Naive thymus-derived CD8-positive, alpha-beta T cell (primary cell): ENCODE measurements at places on chromosomes 11 and 22.

DNA sequence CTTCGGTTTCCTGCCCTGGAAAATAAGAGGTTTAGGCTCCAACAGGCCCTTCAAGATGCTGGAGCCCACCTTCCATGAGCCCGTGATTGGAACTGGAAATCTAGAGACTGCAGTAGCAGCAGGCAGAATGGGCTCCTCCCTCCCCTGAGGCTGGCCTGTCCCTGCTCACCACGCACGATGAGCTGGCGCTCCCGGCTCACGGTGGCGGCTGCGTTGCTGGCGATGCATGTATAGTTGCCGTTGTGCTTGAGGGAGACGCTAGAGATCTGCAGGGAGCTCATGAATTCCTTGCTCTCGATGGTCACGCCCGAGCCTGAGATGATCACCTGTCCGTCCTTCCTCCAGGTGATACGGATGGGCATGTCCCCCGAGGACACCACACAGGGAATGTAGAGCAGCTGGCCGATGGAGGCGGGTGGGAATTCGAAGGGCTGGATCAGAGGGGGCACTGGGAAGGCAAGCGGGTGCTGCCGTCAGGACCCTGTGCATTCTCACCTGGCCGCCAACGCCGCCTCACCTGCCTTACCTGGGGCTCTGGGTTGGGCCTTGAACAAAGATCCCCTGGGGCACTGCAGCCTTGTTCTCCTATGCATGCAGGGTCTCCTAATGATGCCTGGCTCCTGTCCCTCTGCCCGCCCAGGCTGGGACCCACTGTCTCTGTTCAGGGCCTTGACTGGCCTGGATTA is 177.8 kb downstream of the CEP164 start:
- DNase-seq: no peak

DNA sequence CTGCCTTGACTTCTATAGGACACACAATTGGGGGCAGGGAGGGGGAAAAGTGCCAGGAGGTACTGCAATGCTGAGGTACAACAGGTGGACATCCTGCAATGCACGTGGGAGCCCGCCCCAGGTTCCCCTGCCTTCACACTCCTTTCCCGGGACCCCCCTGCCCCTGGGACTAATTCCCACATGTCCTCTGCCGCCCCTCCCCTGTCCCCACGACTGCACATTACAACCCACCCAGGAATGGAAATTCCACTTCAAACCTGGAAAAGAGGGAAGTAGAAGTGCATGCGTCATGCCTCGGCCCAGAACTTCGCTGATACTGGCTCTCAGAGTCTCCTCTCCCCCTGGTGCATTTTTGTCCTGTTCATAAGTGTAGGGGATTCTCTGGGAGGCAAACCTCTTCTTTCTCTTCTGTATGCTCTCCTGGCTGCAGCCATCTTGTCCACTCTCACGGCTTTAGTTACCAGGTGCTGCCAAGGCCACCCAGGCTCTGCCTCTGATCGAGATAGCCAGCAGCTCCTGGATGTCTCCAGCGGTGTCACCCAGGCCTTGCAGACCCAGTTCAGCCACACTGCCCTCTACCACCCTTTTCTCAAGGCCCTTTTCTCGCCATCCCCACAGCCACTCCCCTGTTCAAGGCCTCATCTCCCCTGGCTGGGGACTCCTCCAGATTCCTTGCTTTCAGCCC is 43.7 kb downstream of the GDPD5 start:
- DNase-seq: no peak

DNA sequence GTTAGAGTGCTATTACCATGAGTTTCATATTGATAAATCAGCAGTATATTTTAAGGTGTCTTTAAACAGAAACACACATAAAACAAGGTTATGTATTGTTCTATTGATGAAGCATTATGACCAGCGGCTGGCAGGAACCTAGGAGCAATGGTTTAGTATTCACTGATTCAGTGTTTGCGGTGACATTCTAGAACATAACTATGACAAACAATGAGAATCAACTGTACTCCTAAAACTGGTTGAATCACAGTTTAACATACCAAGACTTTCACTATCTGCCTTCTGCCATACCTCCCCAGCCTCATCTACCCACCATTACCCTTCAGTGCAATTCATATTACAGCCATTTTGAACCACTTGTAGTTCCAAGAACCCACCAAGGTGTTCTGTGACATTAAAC is 8.8 kb downstream of the HOATZ start:
- no peak for DNase-seq

GRCh38 chr11:93329936-93330445 is 551 bp upstream of the DEUP1 start:
- no peak for DNase-seq

DNA sequence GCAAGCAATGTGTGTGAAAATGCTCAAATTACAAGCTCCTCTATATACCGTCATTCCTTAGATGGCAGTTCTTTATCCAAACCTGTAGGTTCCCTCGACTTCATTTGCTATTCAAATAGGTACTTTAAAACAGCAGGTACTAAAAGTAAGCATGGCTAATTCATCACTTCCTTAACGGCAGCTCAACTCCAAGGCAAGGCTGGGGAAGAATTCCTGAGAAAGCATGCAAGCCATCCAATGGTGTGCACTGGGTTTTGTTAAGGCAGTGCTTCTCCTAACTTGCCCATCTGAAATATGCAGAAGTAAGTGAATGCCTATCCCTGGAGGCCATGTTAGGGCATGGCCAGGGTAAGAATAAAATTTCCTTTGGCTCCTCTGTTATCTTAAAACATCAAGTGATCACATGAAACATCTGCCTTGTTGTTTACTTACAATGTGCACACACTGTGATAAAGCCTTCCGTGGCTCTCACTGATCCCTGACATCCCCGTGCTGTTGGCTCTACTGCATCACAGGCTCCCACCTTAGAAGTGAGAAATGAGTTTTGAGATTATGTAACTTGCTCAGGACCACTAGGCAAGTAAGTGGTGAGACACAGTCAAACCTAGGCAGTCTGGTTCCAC is 52.1 kb downstream of the SMCO4 start:
- DNase-seq: no peak

DNA sequence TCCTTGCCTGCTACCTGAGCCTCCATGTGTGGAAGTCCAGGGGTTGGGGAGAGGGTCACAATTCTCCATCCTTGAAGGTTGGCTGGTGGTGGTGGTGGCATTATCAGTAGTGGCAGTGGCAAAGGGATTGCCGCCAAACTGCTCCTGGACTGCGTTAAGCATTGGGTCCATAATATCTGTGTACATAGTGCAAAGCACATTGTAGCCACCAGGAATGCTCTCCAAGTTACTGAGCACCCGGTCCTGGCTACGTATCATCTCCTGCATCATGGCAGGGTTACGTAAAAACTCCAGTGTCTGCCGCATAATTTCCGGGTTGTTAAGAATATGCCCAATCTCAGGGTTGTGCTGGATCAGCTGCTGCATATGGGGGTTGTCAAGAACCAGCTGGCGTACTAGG is 1.2 kb downstream of the UBQLN3 start:
- no peak for DNase-seq

- DNase-seq: no peak
Measured at GRCh38 chr22:49138250-49138790, 689.4 kb downstream of the BRD1 start.
